Naive thymus-derived CD4-positive, alpha-beta T cell (primary cell): ENCODE measurements at places on chromosomes 6 and 20. TPM values are rescaled to one million over a fixed set of nuclear protein-coding genes. Genes with fewer than 3 reads are reported as not detected.

- DNase-seq, result no peak
- no peaks in the 10 kb centered on the region for H3K27me3 ChIP-seq
- H3K4me3 ChIP-seq, result no peak overlapping the region
Measured at GRCh38 chr6:21450149-21450548, 143.4 kb upstream of the SOX4 start.

DNA sequence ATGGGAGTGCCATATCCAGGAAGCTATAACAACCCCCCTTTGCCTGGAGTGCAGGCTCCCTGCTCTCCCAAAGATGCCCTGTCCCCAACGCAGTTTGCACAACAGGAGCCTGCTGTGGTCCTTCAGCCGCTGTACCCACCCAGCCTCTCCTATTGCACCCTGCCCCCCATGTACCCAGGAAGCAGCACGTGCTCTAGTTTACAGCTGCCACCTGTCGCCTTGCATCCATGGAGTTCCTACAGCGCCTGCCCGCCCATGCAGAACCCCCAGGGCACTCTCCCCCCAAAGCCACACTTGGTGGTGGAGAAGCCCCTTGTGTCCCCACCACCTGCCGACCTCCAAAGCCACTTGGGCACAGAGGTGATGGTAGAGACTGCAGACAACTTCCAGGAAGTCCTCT, 56.7 kb upstream of the TMEM181 start:
- no peaks in the 10 kb centered on the region for H3K4me1 ChIP-seq
- DNase-seq, result no peak
- no peak overlapping the region for H3K4me3 ChIP-seq
- peaks cover 55% of the 10 kb centered on the region for H3K36me3 ChIP-seq

Gene PARD6B
- 7.7 TPM for total RNA-seq

GRCh38 chr20:4633780-4634179, 87.9 kb upstream of the PRND start:
- DNase-seq, result no peak
- no peak overlapping the region for H3K4me3 ChIP-seq
- H3K27ac ChIP-seq, result no peak overlapping the region
- H3K27me3 ChIP-seq, result no peaks in the 10 kb centered on the region

Gene IL17F
- total RNA-seq, result 0.48 TPM

- H3K36me3 ChIP-seq, result no peaks in the 10 kb centered on the region
- no peaks in the 10 kb centered on the region for H3K27me3 ChIP-seq
- H3K4me1 ChIP-seq, result no peaks in the 10 kb centered on the region
Measured at GRCh38 chr6:34018026-34018425, 127.9 kb downstream of the GRM4 start.

DNA sequence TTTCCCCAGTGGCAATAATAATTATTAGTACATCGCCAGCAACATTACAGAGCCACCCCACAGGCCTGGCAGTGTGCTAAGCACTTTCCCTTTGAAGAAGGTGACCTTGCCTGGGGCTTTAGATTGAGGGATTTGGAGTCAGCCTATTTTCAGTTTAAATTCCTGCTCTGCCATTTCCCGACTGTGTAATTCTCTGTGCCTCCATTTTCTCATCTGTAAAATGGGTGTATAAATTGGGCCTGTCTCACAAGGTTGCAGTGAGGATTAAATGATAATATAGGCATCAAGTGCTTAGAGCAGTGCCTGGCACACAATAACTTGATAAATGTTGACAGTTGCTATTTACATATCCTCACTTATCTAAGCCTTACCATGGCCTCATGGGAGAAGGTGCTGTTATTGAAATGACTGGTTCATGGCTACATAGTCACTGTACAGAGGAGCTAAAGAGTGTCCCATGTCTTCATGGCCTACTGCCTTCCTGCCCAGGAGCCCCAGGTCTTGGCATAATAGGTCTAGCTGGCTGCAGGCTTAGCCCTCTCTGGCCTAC, 5.1 kb upstream of the SCRT2 start:
- no peaks in the 10 kb centered on the region for H3K4me1 ChIP-seq
- no peak for DNase-seq
- no peak overlapping the region for H3K27ac ChIP-seq
- no peaks in the 10 kb centered on the region for H3K36me3 ChIP-seq

Gene VWA7
- total RNA-seq, result 1.7 TPM
